ENCODE measurements at places on chromosomes 2 and 18.

DNA sequence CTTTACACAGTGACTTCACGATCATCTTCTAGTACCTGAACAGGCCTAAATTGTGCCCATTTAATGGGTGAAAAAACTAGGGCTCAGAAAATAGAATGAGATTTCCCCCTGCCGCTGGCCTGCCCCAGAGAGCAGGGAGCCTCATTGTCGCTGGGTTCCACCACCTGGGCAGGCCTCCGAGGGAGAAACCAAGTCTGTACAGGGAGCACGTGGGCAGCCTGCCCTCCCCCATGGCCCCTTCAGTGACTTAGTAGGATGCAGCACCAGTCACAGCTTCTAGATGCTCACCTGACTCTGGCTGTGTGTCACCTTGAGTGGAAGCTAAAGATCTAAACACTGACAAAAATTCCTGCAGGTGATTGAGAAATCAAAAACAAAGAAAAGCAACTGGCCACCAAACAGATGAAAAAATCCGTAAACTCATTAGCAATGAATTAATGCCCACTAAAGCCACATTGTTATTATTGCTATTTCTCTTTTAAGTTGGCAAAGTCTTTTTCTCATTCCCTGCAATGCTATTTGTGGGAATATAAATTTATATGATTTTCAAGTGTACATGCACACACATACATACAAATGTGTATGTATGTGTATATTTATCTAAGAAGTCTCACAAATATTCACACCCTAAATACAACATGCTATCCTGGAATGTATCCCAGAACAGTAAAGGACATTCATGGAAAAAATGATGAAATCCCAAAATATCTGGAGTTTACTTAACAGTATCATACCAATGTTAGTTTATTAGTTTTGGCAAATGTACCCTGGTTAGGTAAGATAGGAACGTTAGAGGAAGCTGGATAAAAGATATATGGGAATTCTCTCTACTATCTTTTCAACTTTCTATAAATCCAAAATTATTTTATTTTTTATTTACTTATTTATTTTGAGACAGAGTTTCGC, 18.7 kb upstream of the ASPRV1 start:
- no peak for DNase-seq

- DNase-seq = no peak
Measured at GRCh38 chr2:120134263-120134662, 88.9 kb downstream of the TMEM185B start.

- no peak for DNase-seq
Measured at GRCh38 chr2:10647441-10647840, 42.3 kb downstream of the NOL10 start.

GRCh38 chr2:201130524-201131186, 14.7 kb downstream of the CFLAR start:
- no peak for DNase-seq

- no peak for DNase-seq
Measured at GRCh38 chr2:142415461-142415860, 284.6 kb upstream of the LRP1B start.

- DNase-seq = peak; percentile 43
Measured at GRCh38 chr2:29064746-29065067, 9.6 kb downstream of the PCARE start.

DNA sequence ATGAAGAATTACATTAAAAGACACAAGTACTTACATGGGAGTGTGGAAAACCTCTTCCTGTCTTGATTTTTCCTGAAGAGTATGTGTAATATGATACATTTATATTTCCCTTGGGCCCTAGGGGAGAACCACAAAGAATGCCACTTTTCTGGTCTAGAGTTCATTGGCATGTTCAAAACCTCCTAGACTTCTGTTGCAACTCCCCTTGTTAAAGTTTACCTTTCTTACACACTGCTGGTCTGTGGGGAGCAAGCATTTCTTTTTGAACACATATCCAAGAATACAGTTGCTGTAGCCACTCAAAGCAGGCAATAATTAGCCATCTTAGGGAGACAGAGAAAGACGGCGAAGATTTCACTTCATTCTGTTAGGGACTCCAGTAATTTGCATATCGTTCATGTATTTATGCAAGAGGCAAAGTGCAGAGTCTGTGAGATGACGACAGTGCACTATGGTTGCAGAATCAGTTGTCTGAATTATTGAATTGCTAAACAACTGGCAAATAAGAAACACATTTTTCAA, 103.5 kb downstream of the NOL4 start:
- no peak for DNase-seq

- DNase-seq = no peak
Measured at GRCh38 chr2:173690349-173690748, 274.8 kb downstream of the SP3 start.

DNA sequence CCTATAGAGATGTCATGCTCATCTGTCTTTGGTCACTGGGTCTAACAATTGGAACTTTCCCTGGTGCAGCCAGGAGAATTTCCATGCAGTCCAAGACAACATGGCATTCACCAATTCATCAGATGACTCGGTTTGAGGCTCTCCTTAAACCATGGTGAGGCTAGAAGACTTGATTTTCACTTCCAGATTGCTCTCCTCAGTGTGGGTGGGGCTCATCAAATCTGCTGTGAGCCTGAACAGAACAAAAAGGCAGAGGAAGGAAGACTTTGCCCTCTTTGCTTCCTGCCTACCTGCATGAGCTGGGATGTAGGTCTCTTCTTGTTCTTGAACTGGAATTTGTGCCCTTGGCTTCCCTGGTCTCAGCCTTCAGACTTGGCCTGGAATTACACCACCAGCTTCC, 203.4 kb upstream of the TRIB2 start:
- DNase-seq = no peak

DNA sequence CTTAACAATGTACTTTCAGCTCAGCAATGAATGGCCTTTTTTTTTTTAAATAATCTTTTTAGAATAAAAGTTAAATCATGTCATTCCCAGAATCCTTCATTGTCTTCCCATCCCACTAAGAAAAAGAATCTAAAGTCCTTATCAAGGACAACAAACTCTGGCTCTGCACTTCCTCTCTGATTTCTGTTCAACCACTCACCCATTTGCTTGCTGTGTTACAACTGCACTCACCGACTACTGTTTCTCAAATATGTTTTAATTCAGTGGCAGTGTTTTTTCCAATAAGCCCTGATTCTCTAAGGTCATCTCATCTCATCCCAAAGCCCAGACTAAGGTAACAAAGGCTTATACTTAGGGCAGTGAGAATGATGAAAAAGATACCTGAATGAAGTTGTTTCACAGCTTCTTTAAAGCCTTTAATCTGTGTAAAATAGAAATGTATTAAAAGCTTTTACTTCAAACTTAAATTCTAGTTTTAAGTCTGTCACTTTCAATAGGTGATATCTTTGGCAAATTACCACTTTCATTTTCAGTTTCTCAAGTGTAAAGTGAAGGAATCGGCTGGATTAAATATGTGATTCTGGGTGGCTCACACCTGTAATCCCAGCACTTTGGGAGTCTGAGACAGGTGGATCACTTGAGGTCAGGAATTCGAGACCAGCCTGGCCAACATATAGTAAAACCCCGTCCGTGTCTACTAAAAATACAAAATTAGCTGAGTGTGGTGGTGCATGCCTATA, 87.6 kb downstream of the RBBP8 start:
- DNase-seq = no peak

DNA sequence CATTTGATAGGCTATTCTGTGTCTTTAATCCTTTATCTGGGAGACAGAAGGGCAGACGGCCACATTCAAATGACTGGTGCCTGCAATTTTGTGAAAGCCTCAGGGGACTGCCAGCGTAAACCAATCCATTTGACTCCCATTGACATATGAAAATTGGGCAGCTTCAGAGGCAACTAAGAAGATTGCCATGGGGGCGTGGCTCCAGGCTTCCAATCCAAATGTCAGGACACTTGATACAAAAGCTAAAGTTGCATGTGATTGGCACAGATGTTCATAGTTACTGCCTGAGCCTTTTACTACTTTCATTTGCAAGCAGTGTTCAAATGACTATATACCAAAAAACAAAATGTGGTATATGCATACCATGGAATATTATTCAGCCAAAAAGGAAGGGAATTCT, 42.0 kb downstream of the SPC25 start:
- no peak for DNase-seq

DNA sequence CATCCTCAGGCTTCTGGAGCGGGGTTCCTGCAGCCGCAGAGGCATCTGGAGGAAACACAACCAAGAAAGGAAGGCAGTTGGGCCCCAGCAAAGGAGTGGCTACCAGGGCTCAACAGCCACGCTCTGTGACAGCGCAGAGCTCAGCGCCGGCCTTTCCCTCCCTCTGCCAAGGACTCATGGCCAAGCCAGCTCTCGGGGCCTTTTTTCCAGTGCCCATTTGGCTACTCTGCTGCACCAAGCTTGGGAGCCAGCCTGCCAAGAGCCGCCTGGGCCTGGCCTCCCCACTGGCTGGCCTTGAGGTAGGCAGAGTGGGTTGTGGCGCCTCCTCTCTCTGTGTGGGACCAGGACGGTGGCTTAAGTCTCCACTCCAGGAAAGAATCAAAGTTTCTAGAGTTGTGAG, 7.2 kb upstream of the CCDC74A start:
- DNase-seq = no peak

DNA sequence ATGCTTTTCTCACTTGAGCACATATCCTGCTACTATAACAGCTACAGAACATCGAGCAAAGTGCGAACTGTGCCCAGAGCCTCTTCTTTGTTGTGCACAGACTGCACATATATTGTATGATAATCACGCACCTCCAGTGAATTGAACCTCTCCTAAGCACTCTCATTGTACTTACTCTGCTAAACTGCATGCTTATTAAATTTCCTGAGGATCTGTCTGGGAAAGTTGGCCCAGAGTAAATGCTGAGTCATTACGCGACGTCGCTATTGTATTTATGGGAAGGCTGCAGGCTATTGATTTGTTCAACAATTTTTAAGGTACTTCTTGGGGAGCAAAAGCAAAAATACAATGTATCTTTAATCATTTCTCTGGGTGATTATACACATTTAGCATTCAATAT, 399.6 kb upstream of the DSEL start:
- no peak for DNase-seq

DNA sequence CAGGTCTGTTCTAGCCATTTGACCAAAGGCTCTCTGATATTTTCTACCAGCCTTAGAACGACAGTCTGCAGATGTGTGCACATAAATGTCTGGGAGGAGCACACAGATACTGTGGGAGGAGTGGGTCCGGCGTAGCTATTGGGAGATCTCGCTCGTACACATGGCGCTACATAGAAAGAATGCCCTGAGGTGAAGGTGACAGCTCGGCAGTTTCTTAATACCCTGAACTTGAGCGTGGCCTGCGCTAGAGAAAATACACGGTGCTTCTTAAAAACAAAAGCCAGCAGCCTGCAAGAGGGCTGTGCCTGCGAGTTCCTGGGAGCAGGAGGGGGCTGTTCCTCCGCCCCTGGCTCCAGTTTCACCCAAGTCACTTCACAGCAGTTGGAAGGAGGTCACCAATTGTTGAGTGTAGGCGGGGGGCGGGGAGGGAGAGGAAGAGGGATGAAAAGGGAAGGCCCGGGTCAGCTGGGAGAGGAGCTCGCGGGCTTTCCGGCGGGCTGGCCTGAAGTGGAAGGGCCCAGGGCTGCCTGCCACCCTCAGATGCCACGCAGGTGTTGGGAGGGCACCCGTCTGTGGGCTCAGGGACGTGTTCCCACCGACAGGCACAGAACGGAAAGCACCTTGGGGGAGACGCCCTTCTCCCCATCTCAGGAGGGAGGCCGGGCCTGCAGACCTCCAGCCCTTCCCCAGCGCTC, 124.7 kb upstream of the ZNF516 start:
- DNase-seq = peak; percentile 21

GRCh38 chr2:84741182-84741822, 139.6 kb downstream of the TRABD2A start:
- DNase-seq = no peak

- no peak for DNase-seq
Measured at GRCh38 chr18:57844319-57844718, 41.2 kb upstream of the ATP8B1 start.

- DNase-seq = no peak
Measured at GRCh38 chr2:3972377-3972776, 269.0 kb downstream of the DCDC2C start.

- no peak for DNase-seq
Measured at GRCh38 chr2:96839293-96839874, 4.4 kb downstream of the ANKRD23 start.

All from hippocampal formation (tissue), 2 donors.